ENCODE measurements at places on chromosomes 12 and 14.

- DNase-seq, result peak; percentile 9
Observed at GRCh38 chr12:95633049-95633731, 81.9 kb upstream of the USP44 start.

GRCh38 chr12:80032946-80033345 is 66.4 kb upstream of the OTOGL start:
- no peak for DNase-seq

- no peak for DNase-seq
Observed at GRCh38 chr14:39339003-39339402, 93.2 kb downstream of the FBXO33 start.

DNA sequence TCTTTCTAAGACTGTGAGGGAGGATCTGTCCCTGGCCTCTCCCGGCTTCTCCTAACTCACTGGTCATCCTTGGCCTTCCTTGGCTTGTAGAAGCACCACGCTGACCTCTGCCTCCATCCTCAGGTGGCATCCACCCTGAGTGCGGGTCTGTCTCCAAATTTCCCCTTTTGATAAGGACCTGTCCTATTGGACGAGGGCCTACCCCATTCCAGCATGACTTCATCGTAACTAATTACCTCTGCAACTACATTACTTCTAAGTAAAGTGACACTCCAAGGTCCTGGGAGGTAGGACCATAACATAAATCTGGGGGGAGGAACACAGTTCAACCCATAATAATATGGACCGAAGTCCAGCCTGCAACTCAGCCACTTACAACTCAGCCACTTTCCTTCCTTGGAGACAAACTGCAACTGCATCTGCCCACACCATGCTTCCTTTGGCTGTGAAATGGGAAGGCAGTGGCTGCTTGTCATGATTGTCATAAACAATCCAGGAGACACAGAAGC is 229.6 kb upstream of the DIO3 start:
- DNase-seq, result no peak

GRCh38 chr12:47188576-47189441 is 109.0 kb upstream of the AMIGO2 start:
- no peak for DNase-seq

DNA sequence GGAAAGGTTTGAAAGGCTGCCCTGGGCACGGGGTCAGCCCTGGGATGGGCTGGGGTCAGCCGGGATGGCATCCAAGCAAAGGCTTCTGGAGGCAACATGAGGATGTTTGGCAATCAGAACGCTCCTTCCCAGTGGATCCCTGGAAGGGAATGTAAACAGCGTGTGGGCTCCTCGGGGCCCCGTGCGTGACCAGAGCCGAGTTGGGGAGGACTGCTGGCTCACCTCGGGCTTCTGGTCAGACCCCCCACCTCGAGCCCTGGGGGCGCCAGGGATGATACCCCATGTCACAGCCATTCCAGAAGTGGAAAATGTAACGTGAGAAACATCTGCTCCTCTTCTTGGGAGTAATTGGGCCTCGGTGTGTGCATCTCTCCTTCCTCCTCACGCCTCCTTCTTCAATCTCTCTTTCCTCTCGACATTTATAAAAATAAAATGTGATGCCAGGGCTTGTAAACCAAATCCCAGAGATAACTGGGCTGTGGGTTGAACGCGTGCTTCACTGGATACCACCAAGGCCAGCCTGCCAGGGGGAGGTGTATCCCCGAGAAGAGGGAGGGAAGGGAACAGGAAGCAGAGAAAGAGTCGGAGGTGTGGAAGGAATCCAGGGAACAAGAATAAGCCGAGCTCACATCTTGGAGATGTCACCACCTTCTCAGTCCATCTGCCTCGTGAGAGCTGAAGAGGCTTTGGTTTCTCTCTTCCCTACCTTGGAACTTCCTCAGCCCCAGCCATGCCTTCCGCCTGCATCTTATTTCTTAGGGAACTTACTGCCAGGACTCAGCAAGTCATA is 144.8 kb downstream of the NUAK1 start:
- no peak for DNase-seq

GRCh38 chr14:76181546-76181945 is 29.8 kb downstream of the GPATCH2L start:
- no peak for DNase-seq

DNA sequence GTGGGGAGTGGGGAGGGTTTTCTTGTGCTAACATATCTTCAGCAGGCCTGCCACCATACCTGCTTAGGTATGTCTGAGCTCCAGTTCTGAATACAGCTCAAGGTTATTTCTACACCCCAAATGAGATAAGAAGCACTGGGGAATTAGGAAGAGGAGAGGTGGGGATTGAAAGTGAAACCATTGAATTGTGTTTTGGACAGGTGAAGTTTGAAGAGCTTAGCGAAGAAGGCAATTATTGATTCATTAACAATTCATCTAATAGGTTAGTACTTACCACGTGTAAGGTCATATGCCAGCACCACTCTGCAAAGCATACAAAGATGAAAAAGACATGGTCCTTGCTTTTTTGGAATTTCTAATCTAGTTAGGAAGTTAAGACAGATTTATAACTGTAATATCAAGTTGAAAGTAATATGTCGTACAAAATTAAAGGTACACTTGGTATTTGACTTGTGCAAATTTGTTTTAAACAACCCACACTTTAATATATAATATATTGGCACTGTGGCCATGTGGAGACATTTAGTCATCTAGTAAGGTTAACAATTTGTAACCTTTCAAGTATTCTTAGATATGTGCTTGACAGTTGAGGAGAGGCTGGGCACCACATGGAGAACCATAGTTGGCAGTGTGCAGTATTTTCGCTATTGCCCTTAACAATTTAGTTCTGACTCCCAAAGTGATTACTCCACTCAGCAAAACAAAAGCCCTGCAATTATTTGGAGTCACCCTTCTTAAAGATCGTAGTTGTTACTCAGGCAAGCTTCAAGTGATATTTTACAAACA is 3.6 kb downstream of the SMCO3 start:
- no peak for DNase-seq

DNA sequence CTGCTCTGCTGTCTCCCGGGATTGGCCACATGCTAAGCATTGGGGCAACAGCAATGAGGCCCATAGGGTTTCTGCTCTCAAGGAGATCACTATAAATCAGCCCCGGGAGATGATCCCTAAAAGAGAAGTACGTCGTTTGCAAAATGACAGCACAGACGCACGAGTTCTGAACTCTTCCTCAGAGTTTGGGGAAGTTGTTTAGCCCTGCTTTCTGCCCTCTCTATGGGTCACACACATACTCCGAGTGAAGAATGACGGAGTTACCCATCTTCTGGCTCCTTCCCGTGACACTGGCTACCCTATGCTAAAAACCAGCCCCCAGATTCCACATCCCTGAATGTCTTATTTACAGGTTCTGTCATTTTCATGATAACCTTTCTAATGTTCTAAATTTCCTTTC is 258.0 kb upstream of the PLEKHG7 start:
- DNase-seq, result no peak

- no peak for DNase-seq
Observed at GRCh38 chr12:54708826-54709225, 60.7 kb upstream of the DCD start.

DNA sequence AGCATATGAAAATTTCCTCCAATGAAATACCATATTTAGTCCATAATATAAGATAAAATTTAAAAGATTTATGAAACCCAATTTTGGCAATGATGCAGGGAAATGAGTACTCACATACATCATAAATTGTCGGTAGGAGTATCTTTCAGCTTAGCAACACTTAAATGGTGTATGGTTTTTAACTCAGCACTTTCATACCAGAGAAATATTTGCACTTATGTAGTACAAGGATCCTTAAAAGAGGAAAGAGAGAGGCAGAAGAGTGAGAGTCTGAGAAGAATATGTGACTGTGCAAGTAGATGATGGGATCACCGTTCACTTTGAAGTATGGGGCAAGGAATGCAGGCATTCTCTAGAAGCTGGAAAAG is 379.3 kb upstream of the DCN start:
- no peak for DNase-seq

DNA sequence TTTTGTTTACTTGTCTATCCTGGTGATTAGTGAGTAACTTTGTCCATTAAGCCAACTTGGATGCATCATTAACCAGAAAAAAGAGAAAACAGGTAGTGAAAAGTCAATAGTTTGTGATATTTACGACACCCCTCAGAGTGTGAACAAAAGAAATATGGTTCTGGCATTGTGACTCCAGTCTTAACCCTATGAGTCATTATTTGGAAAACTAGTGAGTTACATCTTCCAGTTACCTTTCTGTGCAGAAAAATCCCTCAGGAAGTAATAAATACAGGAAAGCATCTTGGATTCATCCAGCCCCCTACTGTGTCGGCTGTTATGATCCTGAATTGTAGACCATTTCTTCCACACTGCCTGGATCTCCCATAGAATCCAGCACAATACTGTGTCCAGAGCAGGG is 379.1 kb downstream of the GALC start:
- no peak for DNase-seq

DNA sequence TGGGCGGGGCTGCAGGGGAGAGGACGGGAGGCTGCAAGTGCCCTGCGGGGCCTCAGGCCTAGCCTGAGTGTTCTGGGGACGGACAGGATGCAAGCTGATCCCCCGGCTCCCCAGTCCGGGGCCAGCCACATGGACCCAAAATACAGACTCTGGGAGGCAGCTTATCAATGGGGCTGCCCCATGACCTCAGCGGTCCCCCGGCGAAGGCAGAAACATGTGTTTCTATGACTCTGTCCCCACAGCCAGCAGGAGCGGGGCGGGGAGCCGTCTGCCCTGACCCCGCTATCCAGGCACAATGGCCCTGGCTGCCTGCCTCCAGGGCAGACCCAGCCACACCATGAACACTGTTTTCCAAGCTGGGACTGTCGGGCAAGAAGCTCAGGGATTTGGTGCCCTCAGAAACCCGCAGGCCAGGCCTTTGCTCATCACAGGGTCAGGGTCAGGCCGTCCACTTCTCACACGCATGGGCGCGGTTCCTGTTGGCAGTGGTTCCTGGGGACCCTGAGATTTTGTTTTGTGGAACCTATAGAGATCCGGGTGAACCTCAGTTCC is 75.0 kb downstream of the RFLNA start:
- no peak for DNase-seq

DNA sequence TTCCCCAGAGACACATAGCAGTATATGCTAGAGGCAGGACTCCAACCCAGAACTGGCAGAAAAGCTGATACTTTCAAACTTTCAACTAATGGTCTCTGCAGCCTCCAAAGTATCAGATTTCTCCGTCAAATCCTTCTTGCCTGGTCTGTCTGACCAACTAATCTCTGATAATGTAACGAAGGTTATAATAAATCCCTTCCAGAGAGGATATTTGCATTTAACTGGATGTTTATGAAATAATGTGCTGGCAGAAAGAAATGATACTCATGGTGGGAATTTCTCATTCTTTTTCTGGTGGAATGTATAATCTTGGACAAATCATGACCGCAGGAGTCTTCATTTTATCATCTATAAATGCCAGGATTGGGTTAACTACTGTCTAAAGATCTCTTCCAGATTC is 860.3 kb downstream of the DIO2 start:
- no peak for DNase-seq

DNA sequence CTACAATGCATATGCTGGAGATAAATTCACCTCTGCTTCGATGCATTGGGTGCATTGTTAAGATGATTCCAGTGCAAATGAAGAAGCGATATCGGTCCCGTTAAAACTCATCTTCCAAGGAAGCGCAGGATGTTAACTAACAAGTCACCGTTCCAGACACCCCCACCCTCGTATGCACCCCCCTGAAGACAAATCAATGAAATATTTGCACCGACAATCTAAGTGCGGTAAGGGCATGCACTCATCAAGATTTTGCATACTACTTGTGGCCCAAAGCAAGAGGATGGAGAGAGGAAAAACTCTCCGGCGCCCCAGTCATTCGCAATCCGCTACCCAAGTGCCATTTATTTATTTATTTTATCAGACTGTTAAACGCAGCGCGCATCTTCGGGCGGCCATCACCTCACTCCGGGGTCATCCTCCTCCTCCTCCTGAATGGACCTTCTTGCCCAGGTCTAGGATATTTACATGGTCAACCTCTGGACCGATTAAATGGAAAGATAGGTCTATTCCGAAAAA is 1.2 kb downstream of the NOVA1 start:
- no peak for DNase-seq

DNA sequence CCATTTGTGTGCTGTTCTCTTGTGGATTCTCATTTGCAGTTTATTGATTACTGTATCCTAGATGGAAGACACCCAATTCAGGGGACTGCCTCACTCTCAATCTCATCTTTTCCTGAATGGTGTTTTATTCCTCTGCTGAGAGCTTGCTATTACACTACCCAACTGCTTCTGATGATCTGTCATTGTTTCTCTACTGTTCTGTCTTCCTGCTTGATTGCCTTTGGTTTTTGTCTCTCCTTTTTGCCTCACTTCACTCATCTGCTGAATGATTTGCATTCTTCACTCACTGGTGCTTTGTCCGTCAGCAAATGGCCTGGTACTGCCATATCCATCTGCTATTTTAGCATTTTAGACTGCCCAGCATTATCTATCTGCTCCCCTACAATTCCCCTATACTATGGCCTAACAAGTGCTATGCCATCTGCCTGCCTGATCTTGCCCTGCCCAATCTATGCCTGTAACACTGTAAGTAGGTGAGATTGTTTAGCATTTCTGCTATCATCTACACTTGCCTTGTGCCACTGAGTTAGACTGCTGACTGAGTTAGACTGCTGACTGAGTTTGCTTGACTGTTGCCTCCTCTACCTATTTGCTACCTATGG is 335.1 kb downstream of the GPHN start:
- no peak for DNase-seq

DNA sequence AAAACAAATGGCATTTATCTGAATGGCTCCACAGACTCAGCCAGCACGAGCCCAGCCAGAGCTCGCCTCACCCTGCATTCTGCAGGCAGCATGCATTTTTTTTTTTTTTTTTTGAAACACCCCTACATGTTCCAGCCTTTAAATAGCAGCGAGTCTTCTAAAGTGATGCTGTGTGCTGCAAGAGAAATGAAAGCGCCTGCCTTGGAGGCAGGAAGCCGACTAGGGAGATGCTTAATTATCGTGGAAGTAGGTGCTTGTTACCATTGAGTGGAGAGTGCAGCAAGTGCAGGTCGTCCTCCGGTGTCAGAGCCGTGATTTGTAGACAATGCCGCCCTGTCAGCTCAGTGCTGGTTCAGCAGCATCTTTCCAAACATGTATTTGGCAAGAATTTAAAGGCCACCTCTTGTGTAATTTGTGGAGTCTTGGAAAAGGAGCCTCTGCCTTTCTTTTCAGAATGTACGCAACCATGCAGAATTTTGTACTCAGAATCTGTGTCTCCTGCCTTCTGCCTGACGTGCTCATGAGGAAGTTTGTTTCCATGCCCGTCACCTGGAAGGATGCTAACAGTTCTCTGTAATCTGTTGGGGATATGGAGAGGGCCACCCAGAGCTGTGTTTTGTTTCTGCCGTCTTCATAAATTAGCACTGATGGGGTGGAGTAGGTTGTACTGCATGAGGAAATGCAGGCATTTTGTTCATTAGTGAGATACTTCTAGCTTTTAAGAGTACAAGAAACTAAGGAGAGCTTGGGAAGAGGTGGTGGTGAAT is 345.9 kb upstream of the RGS6 start:
- no peak for DNase-seq

DNA sequence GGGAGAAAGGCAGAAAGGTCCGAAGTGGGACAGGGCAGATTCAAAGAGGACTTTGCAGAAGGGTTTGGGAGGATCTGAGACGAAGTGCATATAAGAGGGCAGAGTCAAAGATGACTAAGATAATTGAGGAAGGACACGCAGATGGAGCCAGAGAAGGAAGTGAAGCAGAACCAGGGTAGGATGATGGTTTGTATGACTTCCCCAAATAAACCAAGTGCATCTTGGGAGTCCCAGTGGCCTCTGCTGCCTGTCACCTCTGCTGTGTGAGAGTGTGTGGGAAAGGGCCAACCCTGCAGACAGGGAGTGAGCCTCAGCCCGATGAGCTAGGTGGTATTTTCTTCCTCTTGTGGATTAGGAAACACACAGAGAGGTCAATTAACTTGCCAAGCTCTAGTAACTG is 36.8 kb downstream of the FLVCR2 start:
- no peak for DNase-seq

All from activated CD4-positive, alpha-beta T cell treated with anti-CD3 and anti-CD28 coated beads, Interleukin-2, amount 50 U/mL, for 48 hours (primary cell).